ENCODE measurements at places on chromosomes 3 and 15.

DNA sequence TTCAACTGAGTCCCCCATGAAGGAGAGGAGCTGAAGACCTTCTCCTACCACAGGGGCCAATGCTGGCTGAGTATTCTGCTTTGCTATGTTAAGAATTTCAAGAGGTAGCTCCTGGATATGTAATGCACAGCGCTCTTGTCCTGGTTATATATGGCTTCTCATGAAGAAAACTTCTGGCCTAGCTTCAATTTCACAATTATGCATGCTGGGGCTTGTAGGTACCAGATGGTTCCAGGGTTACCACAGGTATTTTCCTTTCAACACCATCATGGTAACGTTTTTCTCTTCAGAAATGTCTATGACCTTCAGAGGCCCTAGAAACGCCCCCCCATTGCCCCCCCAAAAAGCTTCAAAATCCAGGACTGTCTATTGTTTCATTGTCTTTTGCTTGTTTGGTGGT, 311.7 kb upstream of the ICE2 start:
- no peak for DNase-seq

DNA sequence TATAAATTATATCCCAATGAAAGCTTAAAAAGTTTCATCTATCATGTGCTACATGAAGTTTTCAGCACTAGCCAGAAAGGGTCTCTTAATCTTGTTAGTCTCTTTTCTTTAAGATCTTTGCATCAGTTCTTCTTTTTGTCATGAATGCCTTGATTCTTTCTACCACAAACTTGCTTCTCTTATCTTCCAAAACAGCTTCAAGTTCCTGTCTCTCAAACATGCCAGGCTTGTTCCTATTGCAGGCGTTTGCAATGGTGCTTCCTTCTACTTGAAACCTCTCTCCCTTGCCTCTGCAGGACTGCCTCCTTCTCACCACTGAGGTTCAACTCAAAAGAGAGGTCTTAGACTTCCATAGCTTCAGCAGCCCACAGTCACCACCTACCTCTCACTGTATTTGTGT, 104.3 kb upstream of the FRMD4B start:
- DNase-seq: no peak

- no peak for DNase-seq
Measured at GRCh38 chr3:59786374-59786773, 736.5 kb upstream of the CFAP20DC start.

GRCh38 chr15:52006702-52007340, 12.2 kb upstream of the MAPK6 start:
- no peak for DNase-seq

DNA sequence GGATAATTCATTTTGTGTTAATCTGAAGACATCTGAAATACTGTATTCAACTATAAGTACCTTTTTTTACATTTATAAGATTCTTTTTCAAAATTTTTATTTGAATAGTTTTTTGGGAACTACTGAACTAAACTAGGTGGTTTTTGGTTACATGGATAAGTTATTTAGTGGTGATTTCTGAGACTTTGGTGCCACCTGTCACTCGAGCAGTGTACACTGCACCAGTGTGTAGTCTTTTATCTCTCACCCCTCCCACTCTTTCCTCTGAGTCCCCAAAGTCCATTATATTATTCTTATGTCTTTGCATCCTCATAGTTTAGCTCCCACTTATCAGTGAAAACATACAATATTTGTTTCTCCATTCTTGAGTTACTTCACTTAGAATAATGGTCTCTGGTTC, 57.6 kb downstream of the CD86 start:
- no peak for DNase-seq

- DNase-seq: no peak
Measured at GRCh38 chr3:15647611-15648167, 46.1 kb downstream of the BTD start.
